Esophagus mucosa (tissue), 1 donor: ENCODE measurements at places on chromosomes 6 and 20.

GRCh38 chr6:152112491-152113261 lies 305.2 kb downstream of the ESR1 start:
- no peak for ATAC-seq

GRCh38 chr6:64012351-64013001 lies 376.9 kb downstream of the PHF3 start:
- ATAC-seq, result no peak

DNA sequence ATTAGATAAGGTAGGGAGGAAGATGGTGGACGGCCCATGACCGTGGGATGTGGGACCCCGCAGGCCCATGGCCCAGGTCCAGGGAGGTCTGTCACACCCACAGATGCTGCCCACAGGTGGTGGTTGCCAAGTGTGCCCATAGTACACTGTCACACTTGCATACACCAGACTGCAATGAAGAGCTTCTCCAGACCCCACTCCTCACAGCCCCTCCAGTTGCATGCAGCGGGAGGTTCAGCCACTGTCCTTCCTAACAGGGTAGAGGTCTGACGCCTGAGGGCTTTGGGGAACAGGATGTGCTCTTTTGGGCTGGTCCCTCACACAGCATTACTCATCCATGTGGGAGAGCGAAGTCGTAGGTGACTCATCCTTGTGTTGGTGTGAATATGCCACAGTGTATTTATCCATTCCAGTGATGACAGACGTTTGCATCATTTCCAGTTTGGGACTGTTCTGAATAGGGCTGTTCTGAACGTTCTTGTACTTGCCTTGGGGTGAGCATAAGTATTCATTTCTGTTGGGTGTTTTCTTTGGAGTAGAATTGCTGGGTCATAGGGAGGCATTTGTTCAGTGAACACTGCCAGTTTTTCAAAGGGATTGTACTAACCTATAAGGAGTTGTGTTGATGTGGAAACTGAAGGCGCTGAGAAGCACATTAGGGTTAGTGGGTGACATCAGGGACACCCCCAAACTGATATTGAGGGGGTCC lies 10.1 kb upstream of the PYGB start:
- peak; percentile 93 for ATAC-seq

DNA sequence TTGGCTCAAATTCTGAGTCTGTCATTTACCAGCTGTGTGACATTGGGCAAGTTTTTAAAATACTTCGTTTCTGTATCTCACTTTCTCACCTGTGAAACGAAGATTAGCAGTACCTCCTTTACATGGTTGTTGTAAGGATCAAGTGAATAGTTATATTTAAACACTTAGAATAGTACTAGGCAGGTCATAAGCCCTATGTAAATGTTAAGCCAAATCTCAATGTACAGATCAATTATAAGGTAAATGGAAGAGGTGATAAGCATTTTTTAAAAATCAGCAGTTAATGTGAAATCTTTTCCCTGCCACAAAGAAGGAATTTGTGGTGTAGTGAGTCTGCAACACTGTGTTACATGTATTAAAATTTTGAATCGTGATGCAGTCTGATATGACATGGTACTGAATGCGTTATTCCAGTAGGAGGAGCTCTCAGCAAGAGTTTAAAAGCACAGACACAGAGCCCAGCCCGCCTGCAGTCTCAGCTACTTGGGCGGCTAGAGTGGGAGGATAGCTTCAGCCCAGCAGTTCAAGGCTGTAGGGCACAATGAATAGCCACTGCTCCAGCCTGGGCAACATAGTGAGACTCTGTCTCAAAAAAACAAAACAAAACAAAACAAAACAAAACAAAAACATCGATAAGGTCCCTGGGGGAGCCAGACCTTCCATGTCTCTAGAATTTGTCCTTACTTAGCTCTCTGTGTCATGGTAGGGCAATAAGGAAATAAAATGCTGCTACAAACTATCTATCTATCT lies 46.0 kb downstream of the GTF2H5 start:
- peak; percentile 91 for ATAC-seq

- ATAC-seq, result peak; percentile 51
Observed at GRCh38 chr6:97850458-97851212, 567.6 kb upstream of the MMS22L start.

GRCh38 chr6:90890683-90891330 lies 303.9 kb upstream of the MAP3K7 start:
- no peak for ATAC-seq

- no peak for ATAC-seq
Observed at GRCh38 chr20:58330687-58331086, 21.2 kb downstream of the RAB22A start.

- no peak for ATAC-seq
Observed at GRCh38 chr20:51535075-51535386, 7.5 kb downstream of the NFATC2 start.

GRCh38 chr20:208942-209566 lies 18.0 kb upstream of the DEFB129 start:
- ATAC-seq, result peak; percentile 85

GRCh38 chr6:16711546-16712254 lies 49.6 kb downstream of the ATXN1 start:
- ATAC-seq, result peak; percentile 85

DNA sequence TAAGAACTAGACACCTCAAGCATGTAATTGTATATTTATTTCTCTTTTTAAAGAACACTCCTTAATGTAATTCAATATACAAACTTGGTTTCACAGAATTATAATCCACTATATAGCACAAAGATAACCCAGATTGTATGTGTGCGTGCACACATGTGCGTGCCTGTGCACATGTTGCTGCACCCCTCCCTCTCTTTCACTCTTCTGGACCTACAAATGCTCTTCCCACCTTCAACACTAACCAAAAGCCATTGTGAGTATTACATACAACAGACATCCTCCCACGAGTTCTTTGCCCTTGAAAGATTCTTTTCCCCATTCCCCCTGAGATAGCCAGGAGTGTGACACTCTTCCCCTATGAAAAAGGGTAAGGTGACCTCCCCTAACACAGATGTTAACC lies 193.5 kb downstream of the HIVEP2 start:
- ATAC-seq, result no peak

DNA sequence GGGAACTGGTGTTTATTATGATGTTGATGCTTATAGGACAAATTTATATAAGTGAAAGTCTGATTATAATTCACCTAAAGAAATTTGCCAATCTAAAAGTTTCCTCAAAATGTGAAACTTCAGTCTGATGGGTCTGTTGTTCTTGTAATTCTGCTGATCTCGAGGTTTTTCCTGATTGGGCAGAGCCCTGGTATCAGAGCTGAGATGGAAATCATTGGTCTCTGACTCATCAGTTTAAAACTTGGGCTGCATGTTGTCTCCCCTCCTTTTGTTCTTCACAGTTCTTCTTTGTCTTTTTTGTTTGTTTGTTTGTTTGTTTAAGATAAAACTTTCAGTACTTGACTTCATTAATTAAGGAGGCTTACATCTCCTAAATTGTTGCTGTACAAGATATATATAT lies 5.9 kb downstream of the SMAP1 start:
- ATAC-seq, result no peak

DNA sequence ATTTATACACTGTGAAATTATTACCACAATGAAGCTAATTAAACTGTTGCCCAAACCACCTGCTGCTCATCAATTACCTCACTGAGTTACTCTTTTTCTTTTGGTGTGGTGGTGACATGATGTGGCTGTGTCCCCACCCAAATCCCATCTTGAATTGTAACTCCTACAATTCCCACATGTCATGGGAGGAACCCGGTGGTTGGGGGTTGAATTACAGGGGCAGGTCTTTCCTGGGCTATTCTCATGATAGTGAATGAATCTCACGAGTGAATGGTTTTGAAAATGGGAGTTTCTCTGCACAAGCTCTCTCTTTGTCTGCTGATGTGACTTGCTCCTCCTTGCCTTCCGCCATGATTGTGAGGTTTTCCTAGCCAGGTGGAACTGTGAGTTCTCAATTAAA lies 145.0 kb downstream of the LRRC1 start:
- no peak for ATAC-seq

DNA sequence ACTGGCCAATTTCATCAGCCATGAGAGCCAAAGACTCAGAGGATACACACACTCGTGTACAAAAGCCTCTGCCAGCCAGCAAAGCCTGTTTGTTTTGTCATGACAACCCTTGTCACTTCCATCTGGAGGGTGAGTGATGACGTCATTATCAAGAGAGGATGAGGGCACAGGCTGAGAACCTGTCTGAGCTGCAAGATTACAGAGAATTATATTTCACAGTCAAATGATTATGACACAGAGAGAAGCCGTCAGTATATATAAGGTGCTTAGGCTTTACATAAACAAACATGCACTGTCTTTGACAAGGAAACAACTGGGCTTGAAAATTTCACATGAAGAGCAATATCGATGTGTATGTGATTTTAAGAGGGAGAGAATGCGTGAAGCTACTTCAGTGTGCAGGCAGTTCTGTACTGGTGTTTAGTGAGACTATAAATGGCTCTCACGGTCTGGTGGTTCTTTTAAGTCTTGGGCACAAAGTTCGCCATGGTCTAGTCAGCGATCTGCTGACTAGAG lies 36.5 kb upstream of the BCLAF1 start:
- ATAC-seq, result peak; percentile 96

GRCh38 chr6:142699391-142699790 lies 245.6 kb downstream of the HIVEP2 start:
- ATAC-seq, result peak; percentile 47

DNA sequence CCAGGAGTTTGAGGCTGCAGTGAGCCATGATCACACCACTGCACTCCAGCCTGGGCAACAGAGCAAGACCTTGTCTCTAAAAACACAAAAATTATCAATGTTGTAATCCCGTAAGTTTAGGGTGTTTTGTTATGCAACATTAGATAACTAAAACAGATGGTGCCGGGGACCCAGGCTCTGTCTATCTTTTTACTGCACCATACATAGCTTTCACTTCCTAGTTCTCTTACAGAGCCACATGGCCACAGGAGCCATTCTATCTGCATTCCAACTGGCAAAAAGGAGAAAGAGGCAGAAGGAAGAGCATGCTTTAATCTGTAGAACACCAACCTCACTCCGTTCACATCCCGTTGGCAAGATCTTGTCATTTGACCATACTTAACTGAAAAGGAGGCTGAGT lies 5.4 kb upstream of the TCF15 start:
- ATAC-seq, result no peak

DNA sequence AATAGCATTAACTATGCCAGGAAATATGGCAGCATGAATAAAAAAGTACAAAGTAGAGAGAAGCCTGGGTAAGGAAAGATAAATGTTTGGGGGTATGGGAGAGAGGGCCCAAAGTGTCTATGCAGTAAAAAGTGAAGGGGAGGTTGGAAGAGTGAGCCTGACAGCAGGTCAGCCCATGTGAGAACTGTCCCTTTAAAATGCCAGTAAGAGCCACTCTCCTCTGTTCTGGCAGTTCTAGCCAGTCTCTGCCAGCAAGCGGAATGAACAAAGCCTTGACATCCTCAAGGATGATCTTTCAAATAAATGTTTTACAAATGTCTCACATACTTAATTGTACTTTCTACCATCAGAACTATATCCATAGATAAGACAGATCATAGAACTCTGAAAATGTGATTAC lies 164.5 kb downstream of the DST start:
- ATAC-seq, result no peak

DNA sequence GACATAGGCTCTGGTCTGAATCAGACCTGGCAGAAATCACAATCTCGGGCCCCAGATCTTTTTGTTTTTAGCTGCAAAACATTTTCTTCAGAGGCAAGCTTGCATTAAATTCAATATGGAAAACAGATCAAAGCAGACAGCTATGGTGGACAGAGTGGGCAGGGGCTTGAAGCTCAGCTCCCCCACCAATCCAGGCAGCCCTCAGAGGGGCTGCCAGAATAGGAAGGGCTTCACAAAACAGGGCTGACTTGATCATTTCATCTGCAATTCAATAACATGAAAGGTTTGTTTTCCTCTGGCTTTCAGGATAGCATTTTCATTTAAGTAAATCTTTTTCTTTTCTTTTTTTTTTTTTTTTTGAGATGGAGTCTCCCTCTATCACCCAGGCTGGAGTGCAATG lies 49.2 kb upstream of the ALDH8A1 start:
- no peak for ATAC-seq

- ATAC-seq, result peak; percentile 89
Observed at GRCh38 chr20:60138256-60139220, 180.3 kb downstream of the CDH26 start.

GRCh38 chr6:133991096-133991593 lies 38.1 kb downstream of the TBPL1 start:
- ATAC-seq, result no peak

DNA sequence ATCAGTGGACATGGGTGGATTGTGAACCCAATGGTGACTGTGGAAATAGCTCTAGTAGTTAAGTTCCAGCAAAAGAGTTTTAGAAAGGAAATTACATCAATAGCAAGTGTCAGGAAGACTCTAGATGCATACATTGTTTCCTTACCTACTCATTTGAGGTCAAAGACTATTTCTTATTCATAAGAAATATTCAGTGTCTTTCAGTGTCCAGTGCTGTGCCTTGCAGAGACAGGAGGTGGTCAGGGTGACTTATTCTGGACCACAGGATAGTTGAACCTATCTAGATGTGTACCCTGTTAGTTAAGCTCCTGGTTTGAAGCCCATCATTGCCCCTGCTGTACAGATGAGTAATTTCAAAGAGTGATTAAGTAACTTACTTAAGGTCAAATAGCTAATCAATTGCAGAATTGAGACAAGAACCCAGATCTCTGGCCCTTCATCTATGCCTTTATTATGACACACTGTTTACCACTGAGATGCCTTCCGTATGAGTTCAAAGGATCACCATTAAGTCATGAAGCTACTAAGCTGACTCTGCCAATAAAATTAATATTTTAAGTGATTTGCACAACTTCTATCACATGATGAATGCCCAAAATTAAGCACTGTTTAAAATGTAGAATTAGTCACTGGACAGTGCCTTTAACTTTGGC lies 136.1 kb downstream of the PDSS2 start:
- ATAC-seq, result no peak

GRCh38 chr6:1201547-1202200 lies 110.2 kb upstream of the FOXQ1 start:
- ATAC-seq, result no peak

DNA sequence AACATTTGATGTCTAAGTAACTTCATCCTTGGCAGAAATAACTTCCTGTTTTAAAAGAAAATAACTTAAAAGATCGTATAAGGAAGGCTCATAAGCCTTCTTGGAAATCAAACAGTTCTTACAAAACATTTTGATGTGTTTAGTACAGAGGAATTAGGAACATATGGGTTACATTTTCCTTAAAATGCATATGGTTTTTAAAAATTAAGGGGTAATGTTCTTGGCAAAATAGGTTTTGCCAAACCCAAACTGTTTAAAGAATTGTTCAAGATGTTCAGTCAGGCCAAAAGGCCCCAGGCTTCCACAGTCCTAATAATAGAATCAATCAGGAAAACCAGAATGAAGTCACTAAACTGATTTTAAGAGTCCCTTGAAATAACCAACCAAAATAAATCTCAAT lies 142.7 kb upstream of the SLC35B3 start:
- ATAC-seq, result no peak

- no peak for ATAC-seq
Observed at GRCh38 chr6:40410821-40411220, 176.3 kb downstream of the LRFN2 start.

GRCh38 chr6:83873869-83874268 lies 14.4 kb downstream of the CYB5R4 start:
- ATAC-seq, result no peak

GRCh38 chr20:61702246-61702645 lies 363.4 kb downstream of the TAF4 start:
- ATAC-seq, result no peak
